ENCODE measurements at places on chromosomes 5 and 9.

GRCh38 chr5:150523472-150524350, 15.8 kb downstream of the NDST1 start:
- no peak for DNase-seq

DNA sequence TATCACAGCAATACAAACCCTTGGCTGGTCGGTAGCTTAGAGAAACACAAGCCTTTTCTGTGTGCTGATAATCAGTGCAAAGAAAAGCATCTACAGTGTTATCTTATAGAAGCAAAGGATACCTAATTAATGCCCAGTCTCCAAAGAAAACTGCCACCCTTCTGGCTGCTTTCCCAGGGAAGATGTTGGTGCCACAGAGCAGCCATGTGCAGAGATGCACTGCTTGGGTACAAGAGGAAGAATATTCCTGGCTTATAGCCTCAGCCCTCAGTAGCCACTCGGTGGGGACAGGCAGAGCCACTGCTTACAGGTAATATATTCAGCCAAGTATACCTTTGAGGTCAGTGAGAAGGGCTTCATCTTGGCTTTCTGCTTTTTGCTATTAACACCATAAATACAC, 185.3 kb downstream of the PCSK1 start:
- no peak for DNase-seq

- no peak for DNase-seq
Measured at GRCh38 chr5:66840511-66841013, 244.4 kb downstream of the MAST4 start.

DNA sequence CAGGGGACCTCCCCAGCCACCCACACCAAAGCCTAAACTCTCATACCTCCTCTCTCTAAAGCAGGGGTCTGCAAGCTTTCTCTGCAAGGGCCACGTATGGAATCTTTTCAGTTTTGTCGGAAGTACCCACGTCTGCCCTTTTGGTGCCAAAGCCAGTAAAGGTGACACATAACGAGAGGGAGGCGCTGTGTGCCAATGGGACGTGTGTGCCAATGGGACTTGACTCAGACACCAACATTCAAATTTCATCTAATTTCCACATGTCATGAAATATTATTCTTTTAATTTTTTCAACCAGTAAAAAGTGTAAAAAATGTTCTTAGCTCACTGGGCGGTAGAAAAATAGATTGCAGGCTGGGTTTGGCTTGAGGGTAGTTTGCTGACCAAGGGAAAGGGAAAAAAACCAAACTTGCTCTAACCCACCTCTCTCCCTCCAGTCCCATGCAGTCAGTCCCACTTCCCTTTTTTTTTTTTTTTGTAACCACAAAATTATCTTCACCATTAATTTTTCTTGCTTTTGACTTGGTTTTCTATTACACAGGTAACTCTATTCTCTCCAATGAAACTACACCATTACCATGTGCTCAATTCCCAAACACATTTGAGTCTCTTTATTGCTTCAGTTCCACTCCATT, 25.5 kb downstream of the OR2V1 start:
- no peak for DNase-seq

- DNase-seq, result no peak
Measured at GRCh38 chr9:6973762-6974161, 216.0 kb downstream of the KDM4C start.

DNA sequence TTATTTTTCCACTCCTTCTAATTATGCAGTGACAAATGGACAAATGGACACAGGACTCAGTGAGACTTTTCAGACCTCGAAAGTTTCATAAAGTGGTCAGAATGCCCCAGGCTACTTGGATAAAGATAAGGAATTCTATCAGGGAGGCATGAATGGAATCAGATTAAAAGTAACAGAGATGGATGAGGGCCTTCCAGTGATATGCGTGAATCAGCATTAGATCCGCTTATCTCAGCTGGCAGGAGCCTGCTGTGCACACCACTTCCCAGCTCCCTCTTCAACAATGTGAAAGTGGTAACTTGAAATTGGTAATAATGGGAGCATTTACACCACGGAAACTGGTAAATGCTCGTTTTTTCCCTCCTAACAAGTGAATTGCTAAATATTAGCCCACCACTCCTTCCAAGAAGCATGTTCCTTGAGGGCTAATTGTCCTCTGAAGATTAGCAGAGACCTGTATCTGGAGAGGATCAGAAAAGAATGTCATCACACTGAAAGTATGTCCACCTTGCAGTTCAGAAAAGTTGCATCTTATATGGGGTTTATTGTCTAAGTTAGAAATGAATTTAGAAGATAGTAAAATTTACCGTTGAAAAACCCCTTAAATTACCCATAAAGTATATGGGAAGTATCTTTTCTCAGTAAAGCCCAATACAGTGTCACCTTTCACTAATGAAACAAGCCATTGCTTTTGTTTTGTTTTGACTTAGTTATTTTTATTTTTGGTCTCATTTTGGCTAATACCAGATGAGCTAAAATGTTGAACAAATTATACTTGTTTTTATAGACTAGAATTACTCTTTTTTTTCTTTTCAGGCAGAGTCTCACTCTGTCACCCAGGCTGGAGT, 125.3 kb downstream of the DPYSL3 start:
- no peak for DNase-seq

DNA sequence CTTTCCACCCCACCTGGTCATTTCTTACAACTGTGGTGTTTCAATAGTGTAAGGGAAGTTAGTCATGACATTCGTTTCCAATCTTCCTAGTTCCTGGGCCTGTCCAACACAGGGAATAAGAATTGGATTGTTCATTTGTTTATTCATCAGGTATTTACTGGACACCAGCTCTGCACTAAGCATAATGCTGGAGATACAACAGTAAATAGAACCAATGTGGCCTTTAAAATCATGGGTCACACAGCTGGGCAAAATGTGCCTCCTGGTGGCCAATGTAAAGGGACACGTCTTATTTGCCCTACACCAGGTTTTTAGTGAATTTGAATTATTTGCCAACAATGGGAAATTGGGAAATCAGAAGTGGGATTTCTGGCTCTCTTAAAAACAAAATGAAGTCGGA, 10.4 kb downstream of the ABLIM3 start:
- DNase-seq, result no peak

DNA sequence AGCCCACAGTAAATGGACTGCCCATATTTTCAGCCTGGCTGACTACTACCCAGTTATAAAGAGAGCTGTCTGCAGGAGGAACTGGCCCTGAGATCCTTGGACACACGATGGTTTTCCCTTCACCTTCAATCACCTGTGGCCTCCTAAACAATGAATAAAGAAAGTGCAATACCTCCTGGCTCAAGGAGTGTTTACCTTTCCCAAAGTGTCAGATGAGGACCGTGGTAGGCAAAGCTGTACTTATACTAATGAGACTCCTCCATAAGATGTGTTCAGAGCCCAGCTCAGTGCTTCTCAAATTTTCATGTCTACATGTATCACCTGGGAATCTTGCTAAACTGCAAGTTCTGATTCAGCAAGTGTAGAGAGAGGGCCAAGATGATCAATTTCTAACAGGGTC, 284.5 kb upstream of the VLDLR start:
- no peak for DNase-seq

DNA sequence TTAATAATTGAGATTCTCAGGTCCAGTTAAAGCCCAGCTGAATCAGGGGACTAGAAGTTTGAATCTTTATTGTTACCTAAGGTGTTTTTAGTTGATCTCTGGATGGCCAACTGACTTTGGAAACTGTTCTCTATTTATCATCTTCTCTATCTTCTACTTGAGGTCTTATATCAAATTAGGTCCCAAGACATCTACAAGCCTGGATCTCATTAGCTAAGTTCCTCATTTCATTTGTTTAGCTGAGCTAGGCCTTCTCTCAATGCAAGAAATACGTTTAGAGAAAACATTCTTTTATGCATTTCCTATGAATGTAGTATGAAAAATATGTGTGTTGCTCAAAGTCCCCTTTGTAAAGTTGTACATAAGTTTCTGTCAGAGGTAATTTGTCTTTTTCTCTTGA, 196.6 kb downstream of the PTTG1 start:
- DNase-seq, result no peak

DNA sequence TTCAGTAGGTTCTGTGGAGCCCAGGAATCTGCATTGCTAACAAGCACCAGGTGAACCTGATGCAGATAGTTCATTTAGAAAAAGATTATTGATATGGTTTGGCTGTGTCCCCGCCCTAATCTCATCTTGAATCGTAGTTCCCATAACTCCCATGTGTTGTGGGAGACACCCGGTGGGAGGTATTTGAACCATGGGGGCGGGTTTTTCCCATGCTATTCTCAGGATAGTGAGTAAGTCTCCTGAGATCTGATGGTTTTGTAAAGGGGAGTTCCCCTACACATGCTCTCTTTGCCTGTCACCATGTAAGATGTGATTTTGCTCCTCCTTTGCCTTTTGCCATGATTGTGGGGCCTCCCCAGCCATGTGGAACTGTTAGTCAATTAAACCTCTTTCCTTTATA, 212.0 kb downstream of the RAB3C start:
- no peak for DNase-seq

GRCh38 chr5:164153469-164154172, 648.2 kb downstream of the MAT2B start:
- DNase-seq, result no peak

- no peak for DNase-seq
Measured at GRCh38 chr5:41413074-41413473, 97.3 kb downstream of the PLCXD3 start.

DNA sequence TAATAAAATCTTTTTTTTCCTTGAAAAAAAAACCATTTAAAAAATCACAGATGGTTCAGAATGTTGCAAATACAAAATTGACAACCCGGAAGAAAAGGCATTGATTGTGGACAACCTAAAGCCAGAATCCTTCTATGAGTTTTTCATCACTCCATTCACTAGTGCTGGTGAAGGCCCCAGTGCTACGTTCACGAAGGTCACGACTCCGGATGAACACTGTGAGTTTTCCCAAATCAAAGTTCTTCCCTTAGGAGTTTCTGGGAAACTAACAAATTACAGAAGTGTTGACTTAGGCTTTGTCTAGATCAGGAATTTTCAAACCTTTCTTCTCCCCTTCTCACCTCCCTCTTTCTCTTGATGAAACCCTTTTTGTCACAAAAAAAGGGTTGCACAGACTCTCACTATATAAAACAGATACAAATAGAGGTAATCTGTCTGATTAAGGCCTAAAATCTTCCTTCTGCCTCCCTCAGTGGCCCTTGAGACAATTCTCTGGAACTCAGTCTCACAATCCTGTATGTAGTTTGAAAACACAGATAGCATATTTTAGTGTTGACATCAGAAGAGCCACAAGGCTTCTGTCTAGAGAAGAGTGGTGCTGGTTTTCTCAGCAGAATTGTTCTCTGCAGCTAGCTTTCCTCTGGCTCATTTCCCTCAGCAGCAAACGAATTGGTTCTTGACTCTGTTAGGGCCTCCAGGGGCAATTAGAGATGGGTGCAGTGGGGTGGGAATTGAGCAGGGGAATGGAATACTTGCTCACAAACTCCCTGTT, 79.5 kb downstream of the OSMR start:
- no peak for DNase-seq

GRCh38 chr5:68405784-68406743, 190.5 kb downstream of the PIK3R1 start:
- DNase-seq, result no peak

DNA sequence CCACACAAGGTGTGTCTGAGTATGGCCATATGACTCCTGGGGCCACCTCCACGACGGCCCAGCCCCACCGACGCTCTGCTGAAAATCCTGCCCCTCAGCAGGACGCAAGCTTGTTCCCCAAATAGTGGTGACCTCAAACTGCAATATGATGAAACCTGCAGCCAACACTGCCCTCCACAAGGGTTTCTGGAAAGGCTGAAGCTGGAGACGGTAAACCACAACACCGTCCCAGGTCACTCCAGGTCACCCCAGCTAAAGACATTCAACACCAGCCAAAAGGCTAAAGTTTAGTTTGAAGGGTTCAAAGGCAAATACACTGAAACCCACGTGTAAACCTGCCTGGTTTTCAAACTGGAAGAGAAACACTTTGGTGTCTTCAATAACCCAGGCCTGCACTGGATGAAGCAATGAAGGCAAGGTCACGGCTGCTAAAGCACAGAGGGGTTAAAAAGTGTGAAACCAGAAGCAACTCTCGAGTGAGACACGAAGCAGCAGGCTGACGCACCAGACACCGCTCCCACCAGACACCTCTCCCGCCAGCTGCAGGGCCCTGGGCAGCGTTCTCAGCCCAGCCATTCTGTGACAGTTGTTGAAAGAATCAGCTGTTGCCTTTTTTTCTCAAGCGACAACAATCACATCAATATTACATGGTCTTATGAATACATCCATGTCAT, 1.8 kb upstream of the LHX3 start:
- DNase-seq, result no peak

DNA sequence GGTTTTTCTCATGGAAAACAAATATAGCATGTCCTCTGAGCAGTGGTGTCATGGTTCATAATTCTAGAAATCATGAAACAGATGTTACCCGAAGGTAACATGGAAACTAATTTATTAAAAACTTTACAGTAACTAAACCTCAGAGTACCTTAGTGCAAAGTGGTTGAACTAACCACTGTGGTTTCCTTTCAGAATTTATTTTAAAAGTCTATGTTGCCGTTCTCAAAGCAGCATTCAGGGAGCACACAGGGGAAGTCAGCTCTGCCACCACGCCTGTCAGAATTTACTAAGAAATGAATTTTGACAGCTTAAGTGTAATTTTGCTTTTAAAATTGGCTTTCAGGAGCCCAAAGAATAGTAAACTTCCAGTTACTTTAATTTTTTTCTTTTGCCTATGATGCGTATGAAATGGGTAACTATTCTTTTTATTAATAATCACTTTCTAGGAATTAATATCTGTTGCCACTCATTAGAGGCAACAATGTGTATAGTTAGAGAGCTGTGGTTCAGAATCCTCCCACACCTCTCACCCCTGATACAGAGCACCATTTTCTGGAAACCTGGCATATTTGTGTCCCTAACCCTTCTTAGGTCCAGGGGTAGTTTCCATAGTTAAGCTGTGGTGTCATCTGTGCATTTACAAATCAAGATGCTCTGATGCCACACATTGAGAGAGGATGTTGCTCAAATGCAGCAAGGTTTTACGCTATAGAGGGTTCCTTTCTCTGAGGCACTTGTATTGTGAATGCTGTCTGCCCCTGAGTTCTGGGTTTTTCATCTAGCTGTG, 202.6 kb downstream of the ZSWIM6 start:
- no peak for DNase-seq

- DNase-seq, result no peak
Measured at GRCh38 chr9:81620002-81620390, 69.4 kb downstream of the TLE1 start.

DNA sequence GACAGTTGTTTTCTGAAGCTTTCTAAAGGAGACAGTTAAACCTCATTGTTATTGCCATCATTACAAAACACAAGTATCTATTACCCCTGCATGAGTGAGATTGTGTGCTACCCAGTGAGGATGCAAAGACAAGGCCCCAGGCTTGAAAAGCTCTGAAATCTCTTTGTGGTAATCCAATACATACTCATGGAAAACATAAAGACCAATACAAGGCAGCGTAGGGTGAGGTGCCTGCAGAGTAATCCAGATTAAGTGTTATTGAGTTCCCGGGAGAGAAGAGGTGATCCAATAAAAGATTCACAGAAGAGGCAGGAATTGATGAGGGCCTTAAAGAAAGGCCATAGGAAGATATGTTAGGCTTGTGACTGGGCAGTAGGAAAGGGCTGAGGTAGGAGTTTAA, 150.1 kb downstream of the MEF2C start:
- DNase-seq, result no peak

- DNase-seq, result no peak
Measured at GRCh38 chr5:5422819-5423515, 490 bp downstream of the ICE1 start.

- no peak for DNase-seq
Measured at GRCh38 chr5:41883936-41884335, 13.7 kb upstream of the OXCT1 start.

Measured in activated CD4-positive, alpha-beta T cell treated with anti-CD3 and anti-CD28 coated beads, Interleukin-2, amount 50 U/mL, for 4 hours (primary cell).